ENCODE measurements at places on chromosomes 13 and 19. TPM values are rescaled to one million over a fixed set of nuclear protein-coding genes. Genes with fewer than 3 reads are reported as not detected.

PSG11 gene
- not detected for total RNA-seq

ZNF714 gene
- total RNA-seq = 15.4 TPM

NR2C2AP gene
- 22.8 TPM for total RNA-seq

NLRP5 gene
- total RNA-seq = not detected

GRCh38 chr19:33493401-33494275 is 28.0 kb downstream of the PEPD start:
- H3K36me3 ChIP-seq = peaks cover 35% of the 10 kb centered on the region
- no peaks in the 10 kb centered on the region for H3K27me3 ChIP-seq
- no peaks in the 10 kb centered on the region for H3K4me1 ChIP-seq
- no peak overlapping the region for H3K4me3 ChIP-seq
- no peak overlapping the region for H3K27ac ChIP-seq

DNA sequence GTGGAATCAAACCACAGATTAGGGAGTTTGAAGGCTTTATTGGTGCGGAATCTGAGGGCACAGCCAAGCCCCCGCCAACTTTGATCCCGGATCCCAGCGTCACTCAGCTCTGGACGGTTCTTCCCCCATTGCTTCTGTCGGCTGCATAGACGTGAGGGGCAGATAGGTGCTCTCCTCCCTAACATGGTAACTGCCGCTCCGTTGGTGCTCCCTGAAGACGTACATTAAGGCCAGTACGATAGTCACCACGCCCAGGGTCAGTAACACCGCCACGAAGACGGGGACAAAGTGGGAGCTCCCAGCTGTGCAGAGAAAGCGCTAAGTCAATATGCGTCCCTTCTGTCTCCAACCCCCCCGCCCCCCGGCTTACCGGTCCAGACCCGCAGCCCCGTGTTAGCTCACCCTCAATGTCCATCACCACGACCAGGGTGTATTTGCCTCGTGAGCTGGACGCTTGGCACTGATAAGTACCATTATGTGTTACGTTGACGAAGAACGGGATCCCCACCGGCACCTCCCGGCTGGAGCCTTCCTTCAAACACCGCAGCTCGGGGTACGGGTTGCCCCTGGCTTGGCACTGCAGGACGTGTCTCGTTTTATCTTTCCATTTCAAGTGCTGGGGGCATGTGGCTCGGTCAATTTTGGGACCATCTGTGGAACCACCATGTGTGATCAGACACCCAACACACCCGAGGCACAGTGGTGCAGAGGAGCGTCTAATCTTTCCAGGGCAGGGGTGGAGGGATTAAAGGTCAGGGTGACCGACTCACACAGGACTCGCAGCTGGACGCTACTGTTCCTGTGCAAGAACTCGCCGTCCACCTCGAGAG is 644 bp upstream of the RAVER1 start:
- peaks cover 16% of the 10 kb centered on the region for H3K36me3 ChIP-seq
- no peaks in the 10 kb centered on the region for H3K27me3 ChIP-seq
- H3K27ac ChIP-seq = peak overlapping the region; percentile 86
- H3K4me3 ChIP-seq = peak overlapping the region; percentile 85
- H3K4me1 ChIP-seq = peaks cover 31% of the 10 kb centered on the region

DNA sequence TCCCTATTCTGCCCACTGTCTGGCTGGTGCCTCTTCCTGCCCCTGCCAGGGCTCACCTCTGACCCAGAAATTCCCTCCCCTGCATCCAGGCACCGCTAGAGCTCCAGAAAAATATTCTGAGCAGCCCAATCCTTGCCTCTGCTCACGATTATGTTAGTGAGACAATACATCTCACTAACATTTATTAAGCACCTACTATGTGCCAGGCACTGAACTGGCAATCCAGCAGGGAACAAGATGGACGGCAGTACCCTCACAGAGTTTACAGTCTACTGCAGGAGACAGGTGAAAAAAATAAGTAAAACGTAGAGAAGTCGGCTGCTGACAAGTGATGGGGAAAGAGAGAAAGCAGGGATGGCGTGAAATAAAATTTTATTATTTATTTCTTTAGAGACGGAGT is 5.5 kb downstream of the TINCR start:
- H3K4me1 ChIP-seq = peaks cover 20% of the 10 kb centered on the region
- DNase-seq = no peak
- peaks cover 10% of the 10 kb centered on the region for H3K36me3 ChIP-seq
- H3K27ac ChIP-seq = no peak overlapping the region
- no peak overlapping the region for H3K4me3 ChIP-seq
- H3K27me3 ChIP-seq = peaks cover 39% of the 10 kb centered on the region

DNA sequence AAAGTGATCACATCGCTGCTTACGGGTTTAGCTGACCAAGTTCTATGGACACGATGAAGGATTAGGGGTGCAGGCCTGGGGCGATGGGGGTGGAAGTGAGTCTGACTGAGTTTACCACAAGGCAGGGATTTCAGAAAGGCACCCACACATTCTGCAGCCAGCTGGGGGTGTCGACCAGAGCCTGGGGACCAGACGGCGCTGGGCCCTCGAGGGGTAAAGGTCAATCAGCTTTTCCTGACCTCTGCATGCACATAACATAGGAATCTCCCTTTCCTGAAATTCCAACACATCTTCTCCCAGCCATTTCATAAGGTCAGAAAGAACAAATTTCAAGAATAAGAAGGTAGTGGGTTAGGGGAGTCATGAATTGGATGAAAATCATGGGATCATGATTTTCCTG is 92.0 kb downstream of the ZNF536 start:
- DNase-seq = no peak
- H3K36me3 ChIP-seq = no peaks in the 10 kb centered on the region
- no peak overlapping the region for H3K27ac ChIP-seq
- H3K4me3 ChIP-seq = no peak overlapping the region

DNA sequence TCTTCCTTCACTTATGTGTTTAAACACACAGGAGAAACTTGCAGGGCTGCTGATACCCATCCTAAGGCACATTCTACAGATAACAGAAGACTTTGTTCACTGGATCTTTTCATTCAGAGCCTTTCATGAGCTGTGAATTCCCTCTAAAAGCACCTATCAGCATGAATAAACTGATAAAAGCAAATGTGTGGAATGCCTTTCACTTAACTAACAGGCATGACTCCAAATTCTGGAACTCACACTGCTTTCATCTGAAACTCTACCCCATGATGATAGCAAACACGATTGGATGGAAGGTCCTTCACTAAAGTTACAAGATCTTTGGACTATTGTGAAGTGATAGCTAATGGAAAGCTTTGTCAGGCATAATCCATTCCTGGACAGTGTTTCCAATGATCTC is 457.3 kb downstream of the EFNB2 start:
- no peak overlapping the region for H3K27ac ChIP-seq
- H3K36me3 ChIP-seq = no peaks in the 10 kb centered on the region
- no peaks in the 10 kb centered on the region for H3K27me3 ChIP-seq
- no peaks in the 10 kb centered on the region for H3K4me1 ChIP-seq
- DNase-seq = no peak
- H3K4me3 ChIP-seq = no peak overlapping the region

DNA sequence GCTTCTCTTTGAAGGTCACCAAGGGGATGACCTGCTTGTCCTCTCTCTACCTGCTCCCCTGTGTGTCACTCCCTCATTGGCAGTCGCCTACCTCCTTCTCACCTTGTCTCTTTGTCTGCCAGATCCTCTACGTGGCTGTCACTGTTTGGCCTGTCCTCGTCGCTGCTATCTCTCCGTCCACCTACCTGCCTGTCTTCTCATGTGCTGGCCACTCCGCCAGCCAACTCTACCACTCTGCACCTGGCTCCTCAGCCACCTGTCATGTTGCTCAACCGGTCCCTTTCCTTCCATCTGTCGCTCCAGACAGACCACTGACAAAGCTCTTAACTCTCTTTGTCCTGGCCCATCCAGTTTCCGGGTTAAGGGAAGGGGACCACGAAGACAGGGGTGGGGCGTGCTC is at the start of gene KLK12:
TSS of gene KLK12 (minus strand) at position 299 of the 400 bp plus-strand sequence. CDS start 381 bp downstream, outside the sequence.
- H3K27ac ChIP-seq = no peak within 1 kb of the TSS
- H3K36me3 ChIP-seq = no peaks in the 10 kb centered on the region

DNA sequence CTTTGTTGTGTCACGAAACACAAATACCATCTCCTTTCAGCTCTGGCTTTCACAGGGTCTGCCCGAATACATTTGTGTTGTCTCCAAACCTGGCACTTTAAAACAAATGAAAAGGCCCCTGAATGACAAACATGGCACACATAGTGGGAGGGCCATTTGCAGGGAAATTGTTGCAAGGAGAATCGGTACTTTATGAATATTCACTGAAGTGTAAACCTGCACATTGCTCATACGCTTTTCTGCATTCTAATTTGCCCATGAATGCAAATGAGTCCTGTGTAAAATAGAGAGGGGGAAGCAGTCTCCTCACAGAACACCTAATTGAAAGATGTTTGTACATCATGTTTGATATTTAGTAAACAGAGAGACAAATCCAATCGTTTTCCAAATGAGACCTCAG is 82.7 kb upstream of the PCDH8 start:
- no peaks in the 10 kb centered on the region for H3K27me3 ChIP-seq
- no peak overlapping the region for H3K27ac ChIP-seq
- no peak overlapping the region for H3K4me3 ChIP-seq
- H3K36me3 ChIP-seq = no peaks in the 10 kb centered on the region

DNA sequence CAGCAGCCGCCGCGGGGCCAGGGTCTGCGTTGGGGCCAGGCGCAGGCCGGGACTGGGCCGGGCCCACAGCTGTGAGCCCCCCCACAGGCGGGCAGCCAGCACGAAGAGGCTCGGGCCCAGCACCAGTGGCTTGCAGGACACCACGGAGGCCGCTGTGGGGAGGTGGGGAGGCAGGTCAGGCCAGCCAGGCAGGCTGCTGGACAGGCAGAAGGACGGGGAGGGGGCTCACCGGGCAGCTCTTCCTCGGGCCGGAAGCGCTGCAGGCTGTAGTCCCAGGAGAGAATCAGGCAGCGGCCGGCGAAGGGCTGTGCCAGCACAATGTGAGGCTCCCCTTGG is 8.3 kb downstream of the LGI4 start:
- H3K27me3 ChIP-seq = no peaks in the 10 kb centered on the region
- peaks cover 2% of the 10 kb centered on the region for H3K36me3 ChIP-seq
- H3K4me1 ChIP-seq = peaks cover 83% of the 10 kb centered on the region
- peak overlapping the region; percentile 95 for H3K27ac ChIP-seq

GRCh38 chr19:5430237-5430636 is 25.0 kb upstream of the ZNRF4 start:
- peaks cover 39% of the 10 kb centered on the region for H3K27me3 ChIP-seq
- no peak overlapping the region for H3K27ac ChIP-seq
- H3K4me1 ChIP-seq = no peaks in the 10 kb centered on the region

GRCh38 chr13:106233134-106233735 is 302.2 kb downstream of the EFNB2 start:
- no peak overlapping the region for H3K4me3 ChIP-seq
- no peaks in the 10 kb centered on the region for H3K4me1 ChIP-seq
- no peaks in the 10 kb centered on the region for H3K36me3 ChIP-seq

GRCh38 chr13:34040863-34041262 is 222.9 kb downstream of the RFC3 start:
- H3K27ac ChIP-seq = no peak overlapping the region
- H3K36me3 ChIP-seq = no peaks in the 10 kb centered on the region
- H3K27me3 ChIP-seq = no peaks in the 10 kb centered on the region
- H3K4me1 ChIP-seq = peaks cover 10% of the 10 kb centered on the region
- no peak for DNase-seq

GRCh38 chr19:13132471-13133180 is 14.6 kb downstream of the NACC1 start:
- no peak overlapping the region for H3K27ac ChIP-seq
- no peak overlapping the region for H3K4me3 ChIP-seq
- H3K4me1 ChIP-seq = peaks cover 6% of the 10 kb centered on the region
- DNase-seq = no peak
- H3K36me3 ChIP-seq = peaks cover 31% of the 10 kb centered on the region
- H3K27me3 ChIP-seq = no peaks in the 10 kb centered on the region

- no peak overlapping the region for H3K4me3 ChIP-seq
- no peaks in the 10 kb centered on the region for H3K36me3 ChIP-seq
- peaks cover 5% of the 10 kb centered on the region for H3K27me3 ChIP-seq
Measured at GRCh38 chr19:32743021-32743420, 23.5 kb downstream of the TDRD12 start.
